Fibroblast of skin of left biceps (primary cell): ENCODE measurements at places on chromosomes 16 and 17.

GRCh38 chr16:80663078-80663477 is 122.3 kb downstream of the DYNLRB2 start:
- no peak for DNase-seq

GRCh38 chr17:81173762-81174155 is 7.7 kb upstream of the AATK start:
- peak; percentile 26 for DNase-seq

DNA sequence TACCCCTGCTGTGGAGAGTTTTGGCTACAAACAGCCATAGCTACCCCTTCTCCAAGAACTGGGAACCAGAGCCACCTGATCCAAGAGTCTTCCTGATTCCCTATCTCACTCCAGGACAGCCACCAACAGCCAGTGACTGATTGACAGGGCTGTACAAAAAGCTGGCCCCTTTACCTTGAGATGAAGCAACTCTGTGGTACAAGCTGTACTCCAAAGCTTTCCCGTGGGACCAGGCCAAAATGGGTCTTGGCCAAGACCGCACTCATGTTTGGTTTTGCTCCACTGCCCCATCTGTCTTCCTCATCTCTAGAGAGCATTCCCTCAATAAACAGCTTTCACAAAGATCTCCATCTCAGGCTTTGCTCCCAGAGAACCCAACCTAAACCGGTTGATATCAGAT is 43.6 kb downstream of the RNF157 start:
- DNase-seq: no peak

DNA sequence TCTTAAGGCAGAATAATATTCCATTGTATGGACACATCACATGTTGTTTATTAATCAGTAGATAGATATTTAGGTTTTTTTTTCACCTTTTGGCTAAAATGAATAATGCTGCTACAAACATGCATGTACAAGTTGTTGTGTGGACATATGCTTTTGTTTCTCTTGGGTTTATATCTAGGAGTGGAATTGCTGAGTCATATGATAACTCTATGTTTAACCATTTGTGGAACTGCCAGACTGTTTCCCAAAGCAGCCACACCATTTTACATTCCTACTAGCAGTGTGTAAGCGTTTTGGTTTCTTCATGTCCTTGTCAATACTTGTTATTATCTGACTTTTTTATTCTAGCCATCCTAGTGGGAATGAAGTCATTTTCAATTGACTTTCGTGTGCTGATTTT is 21.3 kb downstream of the CYLD start:
- no peak for DNase-seq

DNA sequence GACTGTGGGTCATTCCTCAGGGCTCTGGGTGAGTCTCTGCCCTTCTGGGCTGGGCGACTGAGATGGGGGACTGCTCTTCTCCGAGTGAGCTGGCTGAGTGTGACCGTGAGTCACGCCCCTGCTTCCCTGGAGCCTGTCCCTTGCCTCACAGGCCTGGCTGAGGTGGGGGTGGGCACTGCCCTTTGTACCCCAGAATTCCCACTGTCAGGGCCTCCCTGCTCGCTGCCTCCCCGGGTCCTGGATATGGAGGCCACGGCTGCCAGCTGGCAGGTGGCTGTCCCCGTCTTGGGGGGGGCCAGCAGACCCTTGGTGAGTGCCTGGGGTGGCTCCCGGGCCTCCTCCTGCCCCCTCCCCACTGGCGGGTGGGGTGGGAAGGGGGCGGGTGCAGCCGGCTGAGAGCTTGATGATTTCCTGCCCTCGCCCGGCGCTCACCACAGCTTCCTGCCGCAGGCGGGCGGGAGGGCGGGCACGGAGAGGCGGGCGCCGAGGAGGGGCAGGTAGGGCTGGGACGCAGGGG is at the start of gene LAT:
Gene LAT (plus strand): TSS at position 434 of the 517 bp plus-strand sequence. CDS start 366 bp downstream, outside the sequence.
- DNase-seq: no peak

GRCh38 chr17:54891176-54891821 is 9.4 kb upstream of the TOM1L1 start:
- peak; percentile 39 for DNase-seq

DNA sequence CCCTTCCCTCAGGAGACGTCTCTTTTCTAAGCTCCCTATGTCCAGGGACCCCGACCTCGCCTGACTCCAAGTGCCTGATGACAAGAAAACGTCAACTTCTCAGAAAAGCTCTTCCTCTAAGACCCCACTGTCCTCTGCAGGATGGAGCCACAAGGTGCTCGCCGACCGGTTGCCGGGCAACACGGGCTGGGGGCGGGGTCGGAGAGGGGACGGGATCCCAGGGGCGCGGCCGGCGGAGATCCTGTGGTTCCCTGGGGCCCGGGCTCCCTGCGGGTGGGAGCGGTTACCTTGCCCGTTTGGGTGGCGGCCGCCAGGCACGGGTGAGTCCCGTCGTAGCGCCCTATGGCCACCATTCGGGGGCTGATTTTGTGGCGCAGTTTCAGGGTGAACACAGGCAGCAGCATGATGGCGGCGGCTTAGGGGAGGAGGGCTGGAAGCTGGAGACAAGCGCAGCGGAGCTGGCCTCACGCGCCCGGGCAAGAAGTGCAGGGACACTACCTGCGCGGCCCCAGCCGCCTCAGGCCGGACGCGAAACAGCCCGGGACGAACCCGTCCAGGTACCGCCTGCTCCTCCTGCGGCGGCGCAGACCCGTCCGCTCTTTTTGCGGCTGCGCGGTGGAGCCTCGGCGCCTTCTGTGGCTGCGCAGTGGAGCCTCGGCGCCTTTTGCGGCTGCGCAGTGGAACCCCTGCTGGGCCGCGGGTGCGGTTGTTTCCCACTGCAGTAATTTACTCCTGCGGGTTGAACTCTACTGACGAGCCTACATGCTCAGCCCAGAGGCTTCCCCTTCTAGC is at the start of gene BBS2:
Gene BBS2 (minus strand): TSS at position 566 of the 792 bp plus-strand sequence. CDS start 162 bp downstream, at position 404.
- peak; percentile 54 for DNase-seq

- no peak for DNase-seq
Observed at GRCh38 chr16:71672803-71673581, 47.0 kb downstream of the MARVELD3 start.

GRCh38 chr17:77207689-77208216 is 67.0 kb downstream of the SEC14L1 start:
- DNase-seq: no peak

DNA sequence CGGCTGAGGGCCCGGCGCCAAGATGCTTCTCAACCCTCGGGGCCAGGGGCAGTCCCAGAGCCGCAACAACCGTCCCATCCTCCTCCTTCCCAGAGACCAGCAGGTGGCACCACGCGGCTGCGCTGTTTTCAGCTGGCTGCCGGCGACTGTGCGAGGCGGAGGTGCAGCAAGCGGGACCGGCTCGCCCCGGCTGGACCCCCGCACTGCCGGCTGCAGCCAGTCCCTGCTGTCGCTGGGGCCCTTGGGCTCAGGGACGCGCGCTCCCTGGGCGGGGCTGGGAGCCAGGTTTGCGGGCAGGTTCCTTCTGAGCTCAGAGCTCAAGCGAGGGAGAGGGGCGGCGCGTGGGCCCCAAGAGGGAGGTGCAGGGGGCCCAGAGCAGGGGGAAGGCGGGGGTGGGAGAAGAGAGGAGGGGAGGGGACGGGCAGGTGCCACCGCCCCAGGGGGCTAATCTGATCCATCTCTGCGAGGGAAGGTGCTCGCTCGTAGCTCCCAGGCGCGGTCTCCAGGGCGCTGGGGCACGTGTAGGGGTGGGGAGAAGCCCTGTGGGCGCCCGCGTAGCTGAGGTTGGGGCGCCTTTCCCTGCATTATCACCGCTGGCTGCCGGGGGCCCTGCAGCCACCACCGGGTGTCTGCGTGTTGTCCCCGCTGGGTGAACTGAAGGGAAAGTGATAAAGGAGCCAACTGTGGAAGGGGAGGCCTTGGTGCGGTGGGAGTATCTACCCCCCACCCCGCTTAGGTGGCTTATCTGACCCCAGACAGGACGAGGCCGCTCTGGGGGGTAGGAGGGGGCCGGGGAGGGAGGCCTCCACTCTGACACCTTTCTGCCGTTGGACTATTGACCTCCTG is 24.2 kb downstream of the STAT5A start:
- peak; percentile 37 for DNase-seq

- peak; percentile 78 for DNase-seq
Observed at GRCh38 chr17:40457964-40458791, 14.9 kb downstream of the IGFBP4 start.

DNA sequence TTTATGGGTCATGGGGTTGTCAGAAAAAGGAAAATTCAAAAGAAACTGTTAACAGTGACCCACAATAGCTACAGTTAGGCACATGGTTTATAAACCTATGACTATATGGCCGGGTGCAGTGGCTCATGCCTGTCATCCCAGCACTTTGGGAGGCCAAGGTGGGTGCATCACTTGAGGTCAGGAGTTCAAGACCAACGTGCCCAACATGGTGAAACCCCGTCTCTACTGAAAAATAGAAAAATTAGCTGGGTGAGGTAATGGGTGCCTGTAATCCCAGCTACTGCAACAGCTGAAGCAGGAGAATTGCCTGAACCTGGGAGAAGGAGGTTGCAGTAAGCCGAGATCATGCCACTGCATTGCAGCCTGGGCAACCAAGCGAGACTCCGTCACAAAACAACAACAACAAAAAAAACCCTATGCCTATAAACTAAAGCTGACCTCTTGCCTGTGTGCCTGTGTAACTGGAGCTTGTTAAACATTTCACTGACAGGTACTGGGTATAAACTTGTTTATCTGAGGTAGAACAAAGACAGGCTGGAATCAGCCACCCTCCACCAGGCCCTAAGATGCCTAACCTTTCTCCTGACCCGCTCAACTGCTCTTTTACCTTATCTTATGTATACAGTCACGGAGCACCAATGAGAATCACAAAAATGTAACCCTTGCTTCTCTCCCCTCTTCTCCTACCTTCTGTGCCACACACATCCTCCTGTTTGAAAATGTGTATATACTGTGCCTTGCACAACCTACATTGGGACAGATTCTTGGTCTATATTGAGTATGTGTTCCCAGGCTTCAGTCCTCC is 62.9 kb upstream of the ATF7IP2 start:
- no peak for DNase-seq

DNA sequence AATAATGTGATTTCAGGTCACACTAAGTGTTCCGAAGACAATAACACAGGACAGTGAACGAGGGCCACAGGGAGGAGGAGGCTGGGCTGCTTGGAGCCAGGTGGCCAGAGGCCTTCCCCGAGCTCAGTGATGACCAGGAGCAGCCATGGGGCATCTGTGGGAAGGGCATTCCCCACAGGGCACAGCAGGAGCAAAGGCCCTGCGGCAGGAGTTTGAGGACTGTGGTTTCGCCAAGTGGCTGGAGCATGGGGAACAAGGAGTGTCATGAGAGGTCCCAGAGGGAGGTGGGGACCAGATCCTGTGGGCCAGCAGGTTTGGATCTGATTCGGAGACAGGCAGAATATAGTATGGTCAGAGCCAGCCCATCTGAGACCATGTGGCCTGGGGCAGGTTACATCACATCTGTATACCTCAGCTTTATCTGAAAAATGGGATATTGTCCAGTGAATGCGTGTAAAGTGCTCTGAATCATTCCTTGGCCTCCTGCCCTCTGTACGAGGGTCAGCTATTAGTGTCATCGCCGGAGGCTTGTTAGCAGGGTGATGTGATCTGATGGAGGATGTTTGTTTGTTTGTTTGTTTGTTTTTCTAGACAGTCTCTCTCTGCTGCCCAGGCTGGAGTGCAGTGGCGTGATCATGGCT is 176.8 kb downstream of the KATNIP start:
- no peak for DNase-seq

DNA sequence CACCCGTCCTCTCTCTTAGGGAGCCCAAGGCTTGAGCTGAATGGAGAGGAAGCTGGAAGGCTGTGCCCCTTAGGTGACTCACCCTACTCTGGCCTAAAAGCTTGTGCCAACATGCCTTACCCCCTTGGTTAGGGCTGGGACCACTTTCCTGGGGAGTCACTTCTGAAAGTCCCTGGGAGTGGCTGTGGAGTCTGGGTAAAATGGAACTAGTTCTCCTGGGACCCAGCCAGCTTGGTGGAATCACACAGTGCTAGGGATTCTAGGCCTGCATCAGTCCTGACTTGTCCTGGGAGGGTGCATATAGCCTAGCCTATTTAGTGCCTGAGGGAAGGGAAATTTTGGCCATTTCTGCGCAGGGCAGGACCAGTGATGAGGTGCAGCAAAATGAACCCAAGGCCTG is 10.5 kb downstream of the MMP28 start:
- DNase-seq: no peak

DNA sequence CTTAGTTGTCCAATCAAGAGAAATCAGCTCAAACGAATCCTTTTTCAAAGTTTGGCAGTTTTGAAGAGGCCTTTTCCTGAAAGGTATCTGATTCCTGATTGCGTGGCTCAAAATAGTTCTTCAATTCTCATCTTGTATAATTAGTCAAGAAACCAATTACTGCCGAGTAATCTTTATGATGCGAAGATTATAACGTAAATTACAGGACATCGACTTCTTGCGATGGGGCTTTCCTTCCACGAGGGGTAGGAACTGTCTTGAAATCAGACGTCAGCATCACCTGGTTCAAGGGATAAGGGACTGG is 644 bp upstream of the ARL2BP start:
- DNase-seq: no peak

DNA sequence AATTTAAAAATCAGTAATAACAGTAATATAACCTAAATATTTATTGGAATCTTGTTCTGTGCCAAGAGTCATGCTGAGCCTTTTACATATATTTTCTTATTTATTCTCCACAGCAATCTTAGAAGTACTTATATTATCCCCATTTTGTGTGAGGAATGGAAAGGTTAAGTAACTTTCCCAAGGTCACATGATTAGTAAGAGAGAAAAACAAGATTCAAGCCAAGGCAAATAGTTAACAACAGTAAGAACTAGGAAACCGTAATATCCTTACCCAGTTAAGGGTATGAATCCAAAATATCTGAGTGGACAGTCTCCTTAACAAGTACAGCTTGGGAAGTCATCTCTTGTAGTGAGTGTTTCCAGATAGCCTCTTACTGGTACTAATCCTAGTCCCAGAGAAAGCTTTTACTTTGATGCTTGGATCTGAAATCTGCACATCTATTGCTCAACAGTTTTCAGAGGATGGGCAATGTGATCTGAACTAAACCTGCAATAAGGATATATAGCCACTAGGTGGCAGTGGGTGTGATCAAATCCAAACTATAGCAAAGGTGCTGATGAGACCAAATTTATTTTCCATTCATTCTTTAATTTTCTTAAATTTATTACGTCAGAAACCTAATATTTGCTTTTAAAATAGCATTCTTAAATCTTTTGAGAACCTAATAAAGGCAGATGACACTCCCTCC is 23.3 kb downstream of the SHISA6 start:
- no peak for DNase-seq

DNA sequence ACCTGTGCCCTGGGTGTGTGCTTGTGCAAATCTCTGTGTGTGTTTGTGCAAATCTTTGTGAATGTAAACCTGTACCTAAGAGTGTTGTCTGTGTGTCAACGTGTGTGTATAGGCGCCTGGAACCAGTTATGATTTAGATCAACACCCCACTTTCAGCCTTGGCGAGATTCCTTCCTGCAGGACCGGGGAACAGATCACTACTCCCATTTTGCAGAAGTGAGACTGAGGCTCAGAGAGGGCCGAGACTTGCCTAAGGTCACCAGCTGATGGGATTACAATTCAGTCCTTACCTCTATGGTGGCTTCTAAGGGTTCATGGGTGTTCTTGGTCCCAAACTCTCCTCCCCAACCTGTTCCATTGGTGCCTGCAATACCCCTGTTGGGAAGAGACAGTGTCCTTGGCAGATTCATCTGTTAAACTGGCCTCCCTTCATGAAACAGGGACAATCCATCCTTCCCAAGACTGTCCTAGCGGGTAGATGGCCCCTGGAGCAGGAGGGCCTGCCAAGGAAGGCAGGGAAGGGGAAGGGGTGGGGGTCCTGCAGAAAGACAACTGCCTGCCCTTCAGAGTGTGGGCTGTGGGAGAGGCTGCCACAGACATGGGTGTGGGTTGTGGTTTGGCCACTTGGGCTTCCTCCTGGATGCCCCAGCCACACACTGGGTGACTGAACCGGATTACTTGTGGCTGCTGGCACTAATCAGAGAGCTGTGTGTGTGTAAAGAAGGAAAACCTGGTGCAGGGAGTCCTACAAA is 6.9 kb upstream of the MAPK7 start:
- DNase-seq: no peak

- DNase-seq: no peak
Observed at GRCh38 chr16:58044266-58045019, 18.9 kb downstream of the MMP15 start.
